Activated naive CD4-positive, alpha-beta T cell treated with anti-CD3 and anti-CD28 coated beads, Interleukin-2, amount 10 ng/mL, durations not matched to agents 7 days and 5 days (primary cell): ENCODE measurements at places on chromosomes 5 and 9.

- no peak for DNase-seq
Observed at GRCh38 chr5:81105261-81105877, 127.8 kb upstream of the CKMT2 start.

DNA sequence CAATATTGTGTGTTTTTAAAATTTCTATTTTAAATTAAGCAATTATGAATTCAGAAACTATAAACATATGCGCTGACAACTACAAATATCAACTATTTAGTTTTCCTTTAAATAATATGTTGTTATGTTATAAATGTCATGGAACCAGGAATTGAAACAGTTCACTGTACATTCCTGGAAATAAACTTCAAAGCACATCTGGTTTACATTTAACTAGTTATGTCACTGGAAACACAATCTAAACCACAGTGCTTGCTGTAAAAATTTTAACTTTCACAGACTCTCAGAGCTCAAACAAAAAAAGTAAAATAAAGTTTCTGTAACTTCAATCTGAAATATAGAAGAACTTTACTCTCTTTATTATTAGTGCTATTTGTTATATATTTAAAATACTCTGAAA is 179.2 kb downstream of the FBN2 start:
- DNase-seq, result no peak

- no peak for DNase-seq
Observed at GRCh38 chr5:169408171-169408570, 107.2 kb upstream of the SLIT3 start.

DNA sequence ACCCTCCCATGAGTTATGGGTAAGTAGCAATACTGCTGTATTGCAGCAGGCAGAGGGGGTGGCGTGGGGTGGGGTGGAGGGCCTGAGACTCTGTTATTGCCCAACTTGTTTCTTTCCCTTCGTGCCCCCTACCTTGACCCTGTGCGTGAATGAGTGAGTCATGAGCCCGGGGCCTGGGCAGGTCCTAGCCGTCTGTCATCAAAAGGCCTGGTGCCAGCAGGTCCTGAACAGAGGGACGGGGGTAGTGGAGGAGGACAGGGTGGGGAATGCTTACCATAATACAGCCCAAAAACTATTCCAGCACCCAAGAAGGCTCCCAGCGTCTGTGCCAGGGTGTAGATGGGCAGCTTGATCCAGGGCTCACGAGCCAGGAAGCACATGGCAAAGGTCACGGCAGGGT is 4.3 kb downstream of the AQP3 start:
- no peak for DNase-seq

DNA sequence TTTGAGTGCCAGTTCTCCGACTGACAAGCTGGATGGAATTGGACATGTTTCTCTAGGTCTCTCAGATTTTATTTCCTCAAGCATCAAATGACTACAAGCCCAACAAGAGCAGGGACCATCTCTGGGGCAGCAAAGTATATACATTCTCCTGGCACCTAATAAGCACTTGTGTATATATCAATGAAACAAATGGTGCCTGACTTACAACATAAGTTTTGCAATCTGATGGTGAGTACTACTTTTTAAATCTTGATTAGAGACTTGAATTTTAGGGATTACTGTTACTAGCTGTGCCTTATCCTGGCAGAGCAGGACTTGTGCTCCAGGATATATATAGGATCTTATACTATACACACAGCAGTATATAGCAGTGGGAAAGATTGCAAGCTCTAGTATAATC is 8.8 kb upstream of the ABLIM3 start:
- DNase-seq, result no peak

DNA sequence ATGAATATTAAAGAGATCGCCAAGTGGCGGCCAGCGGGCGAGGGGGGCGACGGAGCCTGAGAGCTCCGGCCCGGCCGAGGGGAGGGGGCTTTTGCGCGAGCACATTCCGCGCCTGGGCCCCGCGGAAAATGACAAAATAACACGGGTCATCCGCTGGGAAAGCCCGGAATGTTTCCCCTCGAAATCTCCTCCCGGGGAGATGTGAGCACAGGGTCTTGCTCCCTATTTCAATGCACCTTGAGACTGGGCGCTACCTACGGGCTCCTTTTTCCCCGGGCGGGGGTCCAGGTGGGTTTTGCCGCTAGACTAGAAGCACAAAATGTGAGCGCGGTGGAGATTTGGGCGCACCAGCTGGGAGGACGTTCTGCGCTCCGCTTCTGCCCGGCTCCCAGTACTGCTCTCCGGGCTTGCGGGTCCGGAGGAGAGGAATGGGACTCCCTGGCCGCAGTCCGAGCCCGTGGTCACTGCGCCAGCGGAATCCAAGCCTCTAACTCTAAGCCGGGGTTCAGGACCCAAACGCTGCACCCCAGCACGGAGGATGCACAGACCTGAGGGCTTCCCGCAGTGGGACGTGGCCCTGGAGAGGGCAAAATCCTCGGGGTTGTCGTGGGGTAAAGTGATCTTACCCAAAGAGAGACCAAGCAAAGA is 2.8 kb upstream of the PRDM12 start:
- DNase-seq, result peak; percentile 18

GRCh38 chr5:110853267-110853666 is 114.5 kb downstream of the SLC25A46 start:
- no peak for DNase-seq

DNA sequence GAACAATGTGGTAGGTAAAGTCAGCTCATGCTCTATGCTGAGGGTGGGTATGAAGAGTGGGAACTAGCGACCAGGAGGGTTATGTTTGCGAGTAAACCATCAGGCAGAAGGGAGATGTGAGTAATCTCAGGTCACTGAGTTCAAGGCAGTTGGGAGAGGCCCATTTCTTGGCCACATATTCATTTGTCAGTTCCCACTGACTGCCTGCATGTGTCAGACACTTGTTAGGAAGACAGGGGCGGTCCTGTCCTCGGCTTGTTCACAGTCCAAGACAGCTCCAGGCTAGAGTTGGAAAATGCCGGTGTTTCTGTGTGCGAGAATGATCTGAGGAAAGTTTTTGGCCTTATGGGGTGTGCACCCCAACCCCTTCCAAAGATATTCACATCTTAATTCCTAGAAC is 48.6 kb upstream of the GDNF start:
- DNase-seq, result no peak

GRCh38 chr5:73774924-73775323 is 148.9 kb downstream of the ARHGEF28 start:
- no peak for DNase-seq
